Cardiac muscle cell (in vitro differentiated cells and primary cell): ENCODE measurements at places on chromosomes 6 and 20.

- no peak for DNase-seq
These were observed 100.2 kb upstream of the KCNQ5 start for GRCh38 chr6:72521684-72522083.

- DNase-seq: peak; percentile 16
These were observed 536.9 kb upstream of the CDH4 start for GRCh38 chr20:60715172-60715571.

- no peak for DNase-seq
These were observed 97.9 kb downstream of the HUS1B start for GRCh38 chr6:558959-559358.

- peak; percentile 59 for DNase-seq
These were observed 1.1 kb downstream of the GNL1 start for GRCh38 chr6:30554962-30555815.

- peak; percentile 83 for DNase-seq
These were observed 312.5 kb downstream of the EYA4 start for GRCh38 chr6:133553652-133554051.

GRCh38 chr6:13712599-13712898 is 914 bp upstream of the RANBP9 start:
- no peak for DNase-seq

DNA sequence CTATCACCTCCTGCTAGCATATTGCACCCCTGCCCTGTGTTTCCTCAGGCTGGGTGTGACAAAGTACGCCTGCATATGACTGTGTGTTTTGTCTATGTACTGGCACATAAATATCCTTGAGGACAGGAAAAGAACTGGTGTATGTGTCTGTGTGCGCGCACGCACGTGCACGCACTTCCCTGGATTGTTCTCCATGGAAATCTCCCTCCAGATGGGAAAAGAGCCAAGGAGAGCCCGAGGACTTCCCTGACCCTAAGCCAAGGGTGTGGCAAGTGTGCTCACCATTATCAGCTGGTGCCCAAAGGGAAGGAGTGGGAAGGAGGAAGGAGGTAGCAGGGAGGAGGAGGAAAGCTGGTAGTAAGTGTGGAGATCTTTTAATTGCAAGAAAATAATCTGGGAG is 117.6 kb downstream of the HIVEP2 start:
- DNase-seq: no peak

DNA sequence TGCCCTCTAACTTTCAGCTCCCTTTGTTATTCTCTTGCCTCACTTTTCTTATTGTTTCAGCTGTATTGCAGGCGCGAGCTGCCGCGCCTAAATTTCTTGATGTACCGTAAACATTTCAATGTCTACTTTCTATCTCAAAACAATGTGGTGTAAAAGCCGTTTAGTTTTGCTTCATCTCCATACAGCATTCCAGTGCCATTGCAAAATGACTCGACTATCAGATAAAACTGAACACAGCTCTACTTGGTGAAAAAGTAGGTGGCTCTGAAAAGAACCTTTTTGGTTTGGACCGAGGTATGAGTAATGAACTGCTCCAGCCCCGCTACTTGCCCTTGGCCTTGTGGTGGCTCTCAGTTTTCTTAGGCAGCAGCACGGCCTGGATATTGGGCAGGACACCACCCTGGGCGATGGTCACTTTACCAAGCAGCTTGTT is 74.6 kb downstream of the OR2B2 start:
- no peak for DNase-seq

DNA sequence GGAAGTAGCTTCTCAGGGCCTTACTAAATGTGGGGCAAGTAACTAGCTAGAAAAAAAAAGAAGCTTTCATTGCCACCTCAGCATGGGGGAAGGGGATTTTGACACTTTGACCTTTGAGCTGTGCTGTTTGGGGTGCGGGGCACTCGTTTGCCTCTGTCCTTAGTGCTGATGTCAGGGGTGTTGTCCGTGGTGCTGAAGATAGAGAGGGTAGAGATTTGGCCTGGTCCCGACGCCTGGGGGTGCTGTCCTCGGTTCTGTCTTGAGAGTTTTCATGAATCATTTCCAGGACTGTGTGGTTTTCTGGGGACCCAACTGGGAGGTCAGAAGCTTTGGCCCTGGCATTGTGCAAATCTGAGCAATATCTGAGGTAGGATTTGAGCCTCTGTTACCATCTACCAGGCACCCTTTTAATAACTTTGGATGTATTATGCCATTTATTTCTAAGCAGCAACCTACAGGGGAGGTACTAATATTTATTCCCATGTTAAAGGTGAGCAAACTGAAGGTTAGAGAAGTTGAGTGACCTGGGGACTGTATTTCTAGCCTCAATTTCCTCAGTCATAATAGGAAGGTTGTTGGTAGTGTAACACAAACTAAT is 78.0 kb downstream of the DLGAP4 start:
- peak; percentile 83 for DNase-seq

DNA sequence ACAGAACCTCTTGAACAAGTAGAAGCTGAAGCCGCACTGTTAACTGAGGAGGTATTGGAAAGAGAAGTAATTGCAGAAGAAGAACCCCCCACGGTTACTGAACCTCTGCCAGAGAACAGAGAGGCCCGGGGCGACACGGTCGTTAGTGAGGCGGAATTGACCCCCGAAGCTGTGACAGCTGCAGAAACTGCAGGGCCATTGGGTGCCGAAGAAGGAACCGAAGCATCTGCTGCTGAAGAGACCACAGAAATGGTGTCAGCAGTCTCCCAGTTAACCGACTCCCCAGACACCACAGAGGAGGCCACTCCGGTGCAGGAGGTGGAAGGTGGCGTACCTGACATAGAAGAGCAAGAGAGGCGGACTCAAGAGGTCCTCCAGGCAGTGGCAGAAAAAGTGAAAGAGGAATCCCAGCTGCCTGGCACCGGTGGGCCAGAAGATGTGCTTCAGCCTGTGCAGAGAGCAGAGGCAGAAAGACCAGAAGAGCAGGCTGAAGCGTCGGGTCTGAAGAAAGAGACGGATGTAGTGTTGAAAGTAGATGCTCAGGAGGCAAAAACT is 40.1 kb downstream of the ZBTB2 start:
- no peak for DNase-seq

- no peak for DNase-seq
These were observed 5.4 kb upstream of the MAPK13 start for GRCh38 chr6:36124881-36125280.

DNA sequence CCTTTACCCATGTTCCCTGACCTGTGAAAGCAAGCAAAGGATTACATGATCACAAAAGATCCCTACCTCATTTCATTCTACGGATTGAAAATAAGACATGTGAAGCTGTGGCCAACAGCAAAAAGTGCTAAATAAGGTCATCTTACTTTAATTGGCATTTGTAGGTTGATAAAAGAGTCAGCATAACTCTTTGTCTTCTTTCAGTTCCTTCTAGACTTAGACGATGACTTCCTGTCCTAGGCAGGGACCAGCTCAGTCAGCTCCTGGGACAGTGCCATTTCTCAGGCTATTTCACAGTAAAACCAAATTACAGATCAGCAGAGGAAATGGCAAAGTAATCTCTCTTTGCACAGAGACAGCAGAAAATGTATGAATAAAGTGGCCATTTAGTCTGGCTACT is 480.7 kb downstream of the RFPL4B start:
- DNase-seq: peak; percentile 22

- peak; percentile 67 for DNase-seq
These were observed 1.5 kb downstream of the MAFB start for GRCh38 chr20:40687384-40688128.

- DNase-seq: no peak
These were observed 68.1 kb downstream of the ADGB start for GRCh38 chr6:146666909-146667308.

GRCh38 chr6:20198775-20199174 is 13.5 kb downstream of the MBOAT1 start:
- DNase-seq: no peak
